ENCODE measurements at places on chromosomes 7 and 10. TPM values are rescaled to one million over a fixed set of nuclear protein-coding genes. Genes with fewer than 3 reads are reported as not detected.
A peak's percentile ranks its signal among the peaks of the same experiment; 100 is the strongest.

GRCh38 chr7:157438121-157439025 lies 101.6 kb downstream of the DNAJB6 start:
- DNase-seq, result no peak

GRCh38 chr7:22082886-22083703 lies 137.4 kb upstream of the CDCA7L start:
- DNase-seq, result peak; percentile 87

GRCh38 chr10:124286621-124287020 lies 132.1 kb downstream of the OAT start:
- no peak for DNase-seq

GRCh38 chr10:85608706-85609105 lies 757.9 kb downstream of the GRID1 start:
- no peak for DNase-seq

The STEAP2 gene
- 13.4 TPM for polyA plus RNA-seq

The AMPH gene
- 16.6 TPM for polyA plus RNA-seq

The LRRD1 gene
- 0.50 TPM for polyA plus RNA-seq

The ABCB4 gene
- 3.3 TPM for polyA plus RNA-seq

DNA sequence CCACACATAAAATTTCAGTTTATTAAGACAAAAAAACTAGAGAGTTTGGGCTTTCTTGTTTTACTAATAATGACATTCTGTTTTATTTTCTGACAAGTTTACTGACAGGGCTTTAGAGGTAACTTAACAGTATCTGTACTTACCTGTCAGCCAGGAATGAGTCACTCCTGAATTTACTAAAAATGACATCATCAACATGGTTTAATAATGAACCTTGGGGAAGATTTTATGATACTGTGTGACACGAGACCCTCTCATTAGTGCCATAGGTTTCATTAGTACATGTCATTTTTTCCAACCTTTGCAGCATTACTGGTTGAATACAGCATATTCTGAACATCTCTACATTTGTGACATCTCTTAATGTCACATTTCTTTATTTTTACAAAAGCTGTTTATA lies 131.1 kb downstream of the KCND2 start:
- no peak for DNase-seq

DNA sequence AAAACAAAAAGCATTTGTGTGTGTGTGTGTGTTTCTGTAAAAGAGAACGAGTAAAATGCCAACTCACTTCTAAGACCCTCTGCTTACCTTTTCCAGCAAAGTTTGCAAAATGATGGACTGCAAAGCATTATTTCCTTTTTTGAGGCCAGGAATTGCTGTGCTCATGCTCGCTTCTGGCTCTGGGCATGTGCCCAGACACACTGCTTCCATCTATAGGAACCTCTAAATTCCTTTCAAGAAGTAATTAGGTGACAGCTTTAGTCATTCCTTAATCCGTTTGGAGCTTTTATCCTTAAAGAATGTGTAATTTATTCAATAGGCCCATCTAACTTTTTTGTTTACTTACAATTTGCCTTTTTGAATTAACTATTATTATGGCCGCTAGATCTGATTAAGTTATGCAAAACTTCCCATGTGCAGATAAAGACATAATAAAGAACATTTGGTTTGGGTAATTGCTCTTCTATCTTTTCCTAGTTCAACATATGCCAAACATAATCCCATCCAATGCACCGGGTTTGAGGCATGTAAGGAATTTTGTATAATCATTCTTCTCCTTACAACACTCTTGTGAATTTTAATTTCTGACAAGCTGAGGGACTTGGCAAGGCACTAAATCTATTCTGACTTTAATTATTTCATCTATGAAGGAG lies 34.7 kb downstream of the A1CF start:
- no peak for DNase-seq

The GNAT3 gene
- not detected for polyA plus RNA-seq

DNA sequence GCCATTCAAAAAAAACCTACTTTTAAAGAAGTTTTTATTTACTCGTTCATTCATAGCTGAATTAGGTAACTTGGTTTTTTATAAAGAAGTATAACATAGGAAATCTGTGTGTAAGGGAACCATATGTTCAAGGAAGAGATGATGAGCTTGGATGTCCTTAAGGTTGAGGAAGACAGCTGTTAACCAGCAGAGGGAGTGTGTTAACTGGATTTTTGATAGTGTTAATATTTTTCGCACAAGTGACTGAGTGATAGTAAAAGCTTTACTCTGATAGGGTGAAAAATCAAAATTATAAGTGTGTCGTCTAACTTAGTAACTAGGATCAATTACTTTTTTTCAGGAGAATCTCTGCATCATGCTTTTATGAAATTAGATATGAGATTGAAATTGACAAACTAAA lies 134.7 kb downstream of the ARL5B start:
- no peak for DNase-seq

- DNase-seq, result no peak
Observed at GRCh38 chr10:120940299-120940900, 89.2 kb downstream of the WDR11 start.

The LOXL4 gene
- polyA plus RNA-seq, result 4.0 TPM

GRCh38 chr10:88347597-88348304 lies 235.4 kb downstream of the RNLS start:
- no peak for DNase-seq

GRCh38 chr7:153858355-153858754 lies 193.8 kb upstream of the DPP6 start:
- no peak for DNase-seq

DNA sequence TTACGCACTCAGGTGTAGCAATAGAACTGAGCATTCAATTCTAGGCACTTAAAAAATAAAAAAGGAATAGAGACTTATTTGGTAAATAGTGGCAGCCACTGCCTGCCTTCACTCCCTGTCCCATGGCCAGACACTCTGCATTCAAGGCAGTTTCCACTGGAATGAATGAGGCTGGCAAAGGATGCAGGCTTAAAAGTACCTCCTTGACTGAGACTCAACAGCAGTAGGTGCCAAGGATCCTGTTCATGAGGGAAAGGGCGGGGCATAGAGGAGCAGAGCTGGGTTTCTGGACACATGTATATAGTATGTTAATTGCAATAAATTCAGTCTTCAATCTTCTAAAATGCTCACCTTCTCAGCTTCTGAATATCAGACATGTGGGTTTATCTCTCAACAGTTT lies 242.6 kb downstream of the PHF14 start:
- DNase-seq, result no peak

- no peak for DNase-seq
Observed at GRCh38 chr10:97573021-97573420, 442 bp downstream of the ANKRD2 start.

The RSPH10B gene
- polyA plus RNA-seq, result 0.61 TPM

DNA sequence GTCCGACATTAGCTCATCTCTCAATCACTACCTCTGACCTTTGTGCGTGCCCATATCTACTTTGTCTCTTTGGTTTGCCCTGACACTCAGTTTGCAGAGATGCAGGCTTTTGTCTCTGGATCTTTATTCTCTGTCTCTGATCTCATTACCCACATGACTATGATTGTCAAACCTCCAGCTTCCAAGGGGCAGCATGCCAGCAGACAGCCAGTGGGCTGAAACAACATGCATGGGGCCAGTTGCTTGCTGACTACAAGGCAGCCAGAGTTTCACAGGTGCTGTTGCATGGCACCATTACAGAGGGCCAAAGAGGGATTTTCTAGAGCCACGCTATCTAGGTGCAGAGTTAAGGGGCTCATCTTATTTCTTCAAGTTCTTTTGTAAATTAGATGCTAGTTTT lies 146.2 kb downstream of the SPAG6 start:
- DNase-seq, result no peak

- DNase-seq, result no peak
Observed at GRCh38 chr10:49272251-49273081, 26.5 kb upstream of the C10orf71 start.

DNA sequence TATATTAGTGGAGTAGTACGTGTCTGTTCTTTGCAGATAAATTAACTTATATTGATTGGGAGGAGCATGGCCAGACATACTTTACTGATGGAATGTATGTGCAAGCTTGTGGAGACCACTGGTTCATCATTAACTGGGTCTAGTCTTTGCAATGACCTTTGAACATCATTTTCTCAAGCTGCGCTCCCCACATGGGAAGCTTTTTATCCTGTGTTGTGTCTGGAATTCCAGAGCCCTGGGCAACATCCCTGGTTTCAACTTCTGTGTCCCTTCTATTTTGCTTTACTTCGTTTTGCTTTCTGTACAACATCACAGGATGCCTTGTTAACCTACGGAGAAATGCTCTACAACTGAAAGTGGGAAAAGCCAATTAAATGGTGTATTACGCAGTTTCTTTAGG lies 38.3 kb downstream of the MACROH2A2 start:
- no peak for DNase-seq

- no peak for DNase-seq
Observed at GRCh38 chr7:2553831-2554581, 1.3 kb downstream of the BRAT1 start.

The SH2D4B gene
- polyA plus RNA-seq, result 0.20 TPM

The PKD1L1 gene
- 0.22 TPM for polyA plus RNA-seq

The SPDYE5 gene
- polyA plus RNA-seq, result 2.2 TPM

DNA sequence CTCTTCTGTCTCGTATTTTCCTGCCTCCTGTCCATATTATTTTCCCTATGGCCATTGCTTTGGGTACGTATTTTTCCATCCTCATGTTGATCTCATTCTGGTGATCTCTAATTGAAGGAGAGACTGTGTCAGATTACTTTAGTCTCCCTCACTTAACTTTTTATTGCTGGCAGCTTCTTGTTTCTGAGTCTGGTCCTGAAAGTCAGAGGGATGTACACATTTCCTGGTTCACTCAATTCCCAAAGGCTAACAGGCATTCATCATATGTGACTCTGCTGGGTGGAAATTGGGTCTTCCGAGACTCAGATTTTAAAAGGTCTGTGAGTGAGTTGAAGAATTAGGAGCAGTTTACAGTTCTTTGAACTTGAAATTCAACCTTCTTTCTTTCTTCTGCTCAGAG lies 10.9 kb downstream of the UMAD1 start:
- DNase-seq, result no peak

The EGFR gene
- polyA plus RNA-seq, result 30.3 TPM

DNA sequence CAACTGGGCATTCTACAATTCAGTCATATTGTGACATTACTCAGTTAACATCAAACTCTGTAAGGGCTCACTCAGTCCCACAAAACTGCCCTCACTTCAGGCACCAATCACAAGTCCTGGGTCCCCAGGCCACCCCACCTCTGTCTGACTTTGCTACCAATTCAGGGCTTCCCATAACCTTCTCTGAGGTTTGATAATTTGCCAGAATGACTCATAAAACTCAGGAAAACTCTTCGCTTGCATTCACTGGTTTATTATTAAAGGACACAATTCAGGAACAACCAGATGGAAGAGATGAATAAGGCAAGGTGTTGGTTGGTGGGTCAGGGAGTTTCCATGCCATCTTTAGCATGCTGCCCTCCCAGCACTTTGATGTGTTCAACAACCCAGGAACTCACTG lies 41.3 kb downstream of the AVL9 start:
- no peak for DNase-seq

- no peak for DNase-seq
Observed at GRCh38 chr10:64760371-64760770, 1239.2 kb downstream of the REEP3 start.

- DNase-seq, result no peak
Observed at GRCh38 chr10:69179089-69179742, 818 bp upstream of the SUPV3L1 start.

DNA sequence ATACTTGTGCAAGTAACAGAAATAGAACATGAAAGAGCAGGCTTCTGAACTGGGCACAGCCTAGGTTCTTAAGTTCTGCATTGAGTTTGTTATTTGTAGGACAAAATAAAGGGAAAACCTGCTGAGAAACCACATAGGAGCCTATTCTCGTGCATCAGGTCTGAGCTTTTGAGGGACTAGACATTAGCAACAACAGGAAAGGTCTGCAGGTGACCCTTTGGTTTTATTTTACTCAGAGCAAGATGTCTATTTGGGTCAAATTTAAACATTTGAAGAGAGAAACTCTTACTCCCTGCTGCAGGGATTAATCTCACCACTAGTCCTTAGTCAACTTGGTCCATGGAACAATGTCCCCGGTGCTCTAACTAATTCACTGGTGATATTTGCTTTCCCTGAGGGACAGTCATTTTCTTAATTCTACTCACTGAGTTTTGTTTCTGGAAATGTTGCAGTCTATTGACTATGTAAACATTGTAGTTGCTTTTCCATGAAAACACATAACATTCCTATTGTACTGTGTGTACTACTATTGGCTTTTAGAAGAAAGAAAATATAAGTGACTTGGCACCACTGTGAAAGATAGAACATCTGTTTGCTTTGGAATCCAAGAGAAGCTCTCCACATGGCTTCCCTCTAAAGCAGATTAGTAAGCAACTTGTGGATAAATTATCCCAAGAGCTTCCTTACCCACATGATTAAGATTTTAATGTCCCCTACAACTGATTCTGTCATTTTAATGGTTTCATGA lies 108.2 kb downstream of the CHRM2 start:
- DNase-seq, result peak; percentile 17

DNA sequence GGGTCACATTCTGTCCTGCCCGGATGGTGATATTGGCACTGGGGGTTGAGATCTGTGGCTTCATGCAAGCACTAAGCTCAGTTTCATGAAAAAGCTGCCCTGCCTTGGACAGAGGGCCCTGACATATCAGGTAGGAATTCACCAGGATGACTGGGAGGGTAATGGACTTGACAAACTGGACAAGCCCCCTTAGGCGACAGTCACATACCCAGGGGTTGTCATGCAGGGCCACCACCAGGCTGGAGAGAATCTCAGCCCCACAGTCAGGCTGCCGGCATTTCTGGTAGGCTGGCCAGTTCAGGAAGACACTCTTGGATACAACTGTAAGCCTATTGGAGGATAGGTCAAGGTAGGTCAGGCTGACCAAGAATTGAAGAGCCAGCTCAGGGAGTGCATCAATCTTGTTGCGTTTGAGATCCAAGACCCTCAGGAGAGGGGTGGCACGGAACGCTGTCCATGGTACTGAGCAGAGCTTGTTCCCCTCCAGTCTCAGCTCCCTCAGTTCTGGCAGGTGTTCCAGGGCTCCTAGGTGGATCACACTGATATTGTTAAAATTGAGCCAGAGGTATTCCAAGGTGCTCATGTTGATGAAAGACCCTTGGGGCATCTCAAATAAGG lies 824 bp downstream of the LRIT2 start:
- DNase-seq, result peak; percentile 23

GRCh38 chr7:2956526-2957368 lies 86.9 kb downstream of the CARD11 start:
- DNase-seq, result no peak

- no peak for DNase-seq
Observed at GRCh38 chr10:66999762-67000545, 74.1 kb downstream of the LRRTM3 start.

All from renal cortex interstitium (tissue), 15 donors.